ENCODE measurements at places on chromosomes 13 and 19.

- no peak for DNase-seq
These were observed 220.2 kb upstream of the NBEA start for GRCh38 chr13:34721631-34722595.

DNA sequence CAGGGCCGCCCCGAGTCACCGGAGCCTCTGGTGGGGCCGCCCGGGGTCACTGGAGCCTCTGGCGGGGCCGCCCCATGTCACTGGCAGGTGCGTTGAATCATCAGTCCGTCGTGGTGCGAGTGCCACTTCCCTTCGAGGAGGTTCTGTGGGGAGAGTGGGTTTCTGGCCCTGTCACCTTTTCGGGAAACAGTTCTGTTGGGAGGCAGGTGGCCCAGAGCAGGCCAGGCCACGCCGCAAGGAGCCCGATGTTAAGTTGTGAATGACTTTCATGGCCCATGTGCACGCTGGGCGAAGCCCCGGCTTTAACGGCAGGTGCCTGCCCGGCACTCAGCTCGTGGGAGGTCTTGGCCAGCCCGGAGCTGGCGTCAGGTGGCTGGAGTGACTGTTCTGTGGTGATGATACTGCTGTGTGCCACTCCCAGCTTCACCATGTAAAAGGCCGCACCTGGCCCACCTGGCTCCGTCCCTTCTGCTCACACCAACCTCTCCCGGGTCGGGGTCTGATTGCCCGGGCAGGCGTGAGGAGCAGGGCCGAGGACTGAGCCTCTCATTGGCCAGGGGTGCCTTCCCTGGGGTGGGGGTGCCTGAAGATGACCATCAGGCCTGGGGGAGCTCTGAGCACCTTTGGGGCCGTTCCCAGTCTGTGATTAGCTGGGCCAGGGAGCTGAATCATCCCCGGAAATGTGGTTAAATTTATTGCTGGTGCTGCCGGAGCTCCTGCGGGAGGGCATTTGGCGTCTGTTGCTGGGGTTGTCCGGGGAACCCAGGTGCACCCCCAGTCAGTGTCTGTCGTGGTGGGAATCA lies 29.2 kb downstream of the CSNK1G2 start:
- DNase-seq = no peak

DNA sequence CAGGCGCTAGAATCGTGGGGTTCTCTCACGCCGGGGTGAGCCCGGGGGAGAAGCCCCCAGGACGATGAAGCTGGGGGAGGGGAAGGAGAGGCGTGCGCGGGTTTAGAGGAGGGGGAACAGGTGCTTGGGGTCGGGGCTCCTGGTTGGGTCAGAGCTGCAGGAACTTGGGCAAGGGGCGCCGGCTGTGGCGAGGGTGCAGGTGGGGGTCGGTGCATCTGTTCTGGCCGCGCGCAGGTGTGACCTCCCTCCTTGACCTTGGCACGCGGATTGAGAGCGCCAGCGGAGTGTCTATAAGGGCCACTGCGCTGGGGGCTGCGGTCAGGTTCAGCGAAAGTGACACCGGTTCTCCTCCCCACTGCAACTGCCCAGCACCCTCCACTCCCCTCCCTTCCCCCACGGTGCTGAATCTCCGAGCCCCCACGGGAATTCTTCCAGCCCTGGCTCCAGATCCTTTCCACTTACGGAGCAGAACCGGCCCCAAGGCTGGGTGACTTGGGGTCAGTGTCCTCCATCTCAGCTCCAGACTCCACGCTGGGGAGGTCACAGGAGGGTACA lies 618 bp downstream of the TMEM38A start:
- DNase-seq = no peak

- DNase-seq = no peak
These were observed 22.9 kb downstream of the RAB20 start for GRCh38 chr13:110538632-110539031.

DNA sequence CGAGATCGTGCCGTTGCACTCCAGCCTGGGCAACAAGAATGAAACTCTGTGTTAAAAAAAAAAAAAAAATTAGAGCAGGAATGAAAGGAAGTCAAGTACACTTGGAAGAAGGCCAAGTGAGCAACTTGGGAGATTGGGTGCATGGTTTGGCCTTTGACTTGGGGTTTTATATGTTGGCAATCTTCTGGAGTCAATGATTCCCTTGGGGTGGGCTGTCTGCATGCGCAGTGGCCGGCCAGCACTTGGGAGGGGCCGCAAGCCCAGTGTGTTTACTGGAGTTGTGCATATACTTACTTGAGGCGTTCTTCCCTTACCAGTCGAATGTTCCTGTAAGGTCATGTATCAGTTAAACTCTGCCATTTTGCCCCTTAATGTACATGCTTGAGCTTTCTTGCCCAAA lies 103.9 kb downstream of the FAM216B start:
- DNase-seq = no peak

GRCh38 chr13:111046590-111047141 lies 68.4 kb upstream of the ARHGEF7 start:
- DNase-seq = no peak

GRCh38 chr19:37943480-37943879 lies 36.5 kb downstream of the SIPA1L3 start:
- DNase-seq = no peak

DNA sequence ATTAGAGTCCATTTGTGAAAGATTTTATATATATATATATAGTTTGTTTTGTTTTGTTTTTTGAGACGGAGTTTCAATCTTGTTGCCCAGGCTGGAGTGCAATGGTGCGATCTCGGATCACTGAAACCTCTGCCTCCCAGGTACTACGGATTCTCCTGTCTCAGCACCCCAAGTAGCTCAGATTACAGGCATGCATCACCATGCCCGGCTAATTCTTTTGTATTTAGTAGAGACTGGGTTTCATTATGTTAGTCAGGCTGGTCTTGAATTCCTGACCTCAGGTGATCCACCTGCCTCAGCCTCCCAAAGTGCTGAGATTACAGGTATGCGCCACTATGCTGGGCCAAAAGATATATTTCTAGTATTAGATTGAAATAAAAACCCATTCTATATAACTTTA lies 4.0 kb upstream of the ZNF701 start:
- no peak for DNase-seq

DNA sequence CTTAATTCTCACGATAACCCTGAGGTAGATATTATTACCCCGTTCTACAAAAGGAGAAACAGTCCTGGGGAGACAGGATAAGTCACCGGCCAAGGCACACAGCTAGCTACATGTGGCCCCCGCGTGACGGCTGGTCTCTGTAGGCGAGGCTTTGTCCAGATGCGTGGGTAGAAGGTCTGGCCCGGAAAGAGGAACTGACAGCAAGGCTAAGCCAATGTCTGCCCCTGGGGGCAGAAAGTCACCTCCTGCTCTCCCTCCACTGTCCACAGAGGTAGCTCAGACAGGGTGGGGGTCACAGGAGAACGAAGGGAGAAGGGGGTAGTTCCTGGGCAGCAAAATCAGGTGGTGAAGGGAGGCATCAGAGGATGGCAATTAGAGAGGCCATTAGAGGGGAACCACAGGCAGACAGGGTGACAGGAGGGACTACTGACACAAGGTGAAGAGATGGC lies 1.8 kb downstream of the APOC4 start:
- DNase-seq = no peak

DNA sequence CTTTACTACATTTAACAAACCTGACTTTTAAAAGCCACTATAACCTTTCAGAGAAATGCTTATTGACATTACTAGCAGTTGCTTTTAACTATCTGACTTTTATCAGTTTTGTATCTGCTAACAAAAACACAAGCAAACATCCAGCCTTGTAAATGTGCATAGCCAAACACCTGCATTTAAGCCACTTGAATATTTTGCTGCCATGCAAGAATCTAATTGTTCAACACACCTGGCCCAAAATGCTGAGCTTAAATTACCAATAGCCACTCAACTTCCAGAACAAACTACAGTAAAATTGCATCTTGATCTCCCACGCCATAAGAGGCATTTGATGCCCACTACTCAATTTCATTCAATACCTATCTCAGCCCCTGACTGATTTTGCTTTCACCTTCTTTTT lies 9.3 kb downstream of the ZIC5 start:
- no peak for DNase-seq

DNA sequence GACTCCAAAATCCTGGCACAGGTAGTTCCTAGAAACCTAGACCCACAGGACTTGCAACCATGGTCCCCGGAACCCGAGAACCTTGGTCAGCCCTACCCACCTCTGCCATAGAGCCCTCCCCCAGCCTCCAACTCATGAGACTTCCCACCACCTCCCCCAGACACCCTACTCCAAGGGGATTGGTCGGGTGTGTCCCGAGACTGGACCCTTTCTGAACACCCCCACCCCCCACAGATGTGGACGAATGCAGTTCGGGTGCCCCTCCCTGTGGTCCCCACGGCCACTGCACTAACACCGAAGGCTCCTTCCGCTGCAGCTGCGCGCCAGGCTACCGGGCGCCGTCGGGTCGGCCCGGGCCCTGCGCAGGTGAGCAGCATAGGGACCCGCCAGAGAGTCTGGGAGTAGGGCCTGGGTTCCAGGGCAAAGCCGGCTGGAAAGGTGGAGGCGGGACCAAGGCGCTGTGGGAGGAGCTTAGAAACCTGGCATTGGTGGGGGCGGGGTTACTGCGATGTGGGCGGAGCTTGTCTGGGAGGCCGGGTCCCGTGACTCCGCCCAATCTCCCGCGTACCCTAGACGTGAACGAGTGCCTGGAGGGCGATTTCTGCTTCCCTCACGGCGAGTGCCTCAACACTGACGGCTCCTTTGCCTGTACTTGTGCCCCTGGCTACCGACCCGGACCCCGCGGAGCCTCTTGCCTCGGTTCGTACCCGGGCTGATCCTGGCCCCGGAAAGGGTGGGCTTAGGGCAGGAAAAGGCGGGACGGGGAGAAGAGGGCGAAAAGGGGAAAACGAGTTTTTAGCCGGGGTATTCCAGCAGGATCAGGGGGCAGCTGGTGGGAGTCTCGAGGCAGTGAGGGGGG lies 11.9 kb downstream of the LTBP4 start:
- DNase-seq = peak; percentile 62

DNA sequence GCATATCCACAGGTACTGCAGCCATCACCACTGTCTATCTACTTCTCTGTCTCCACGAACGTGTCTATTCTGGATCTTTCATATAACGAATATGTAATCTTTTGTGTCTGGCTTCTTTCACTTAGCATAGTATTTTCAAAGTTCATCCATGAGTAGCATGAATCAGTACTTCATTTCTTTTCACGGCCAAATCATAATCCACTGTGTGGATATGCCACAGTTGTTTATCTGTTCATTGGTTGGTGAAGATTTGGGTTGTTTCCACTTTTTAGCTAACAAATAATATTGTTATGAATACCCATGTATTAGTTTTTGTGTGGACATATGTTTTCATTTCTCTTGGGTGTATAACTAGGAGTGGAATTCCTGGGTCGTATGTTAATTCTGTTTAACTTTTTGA lies 14.4 kb downstream of the RGCC start:
- no peak for DNase-seq

- no peak for DNase-seq
These were observed 2.9 kb downstream of the HIF3A start for GRCh38 chr19:46299695-46300094.

- DNase-seq = no peak
These were observed 59.8 kb downstream of the TRPM4 start for GRCh38 chr19:49217382-49217781.

GRCh38 chr19:48935864-48936263 lies 2.4 kb downstream of the DHDH start:
- DNase-seq = no peak

DNA sequence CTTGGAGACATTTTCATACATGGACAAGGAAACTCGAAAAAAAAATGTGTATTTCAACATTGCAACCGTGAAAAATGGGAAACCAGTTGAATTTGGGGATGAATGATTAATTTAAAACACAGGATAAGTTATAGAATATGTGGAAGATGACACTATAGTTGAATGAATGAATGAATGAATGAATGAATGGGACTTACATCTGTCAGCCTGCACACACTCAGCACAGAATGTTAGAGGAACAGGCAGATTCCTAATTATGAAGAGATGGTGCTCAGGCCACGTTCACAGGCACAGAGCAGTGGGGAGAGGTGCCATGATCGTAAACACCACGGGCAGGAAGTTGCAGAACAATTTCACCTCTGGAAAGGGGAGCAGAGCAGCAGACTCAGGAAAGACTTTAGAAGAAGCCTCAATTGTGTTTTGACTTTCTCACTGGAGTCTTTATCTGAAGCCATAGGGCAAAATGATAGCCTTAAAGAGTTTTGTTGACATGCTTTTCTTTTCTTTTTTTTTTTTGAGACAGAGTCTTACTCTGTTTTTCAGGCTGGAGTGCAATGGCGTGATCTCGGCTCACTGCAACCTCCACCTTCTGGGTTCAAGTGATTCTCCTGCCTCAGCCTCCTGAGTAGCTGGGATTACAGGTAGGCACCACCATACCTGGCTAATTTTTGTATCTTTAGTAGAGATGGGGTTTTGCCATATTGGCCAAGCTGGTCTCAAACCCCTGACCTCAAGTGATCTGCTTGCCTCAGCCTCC lies 4.9 kb upstream of the SULT2A1 start:
- no peak for DNase-seq

GRCh38 chr19:10640361-10640760 lies 13.8 kb upstream of the ILF3 start:
- no peak for DNase-seq

DNA sequence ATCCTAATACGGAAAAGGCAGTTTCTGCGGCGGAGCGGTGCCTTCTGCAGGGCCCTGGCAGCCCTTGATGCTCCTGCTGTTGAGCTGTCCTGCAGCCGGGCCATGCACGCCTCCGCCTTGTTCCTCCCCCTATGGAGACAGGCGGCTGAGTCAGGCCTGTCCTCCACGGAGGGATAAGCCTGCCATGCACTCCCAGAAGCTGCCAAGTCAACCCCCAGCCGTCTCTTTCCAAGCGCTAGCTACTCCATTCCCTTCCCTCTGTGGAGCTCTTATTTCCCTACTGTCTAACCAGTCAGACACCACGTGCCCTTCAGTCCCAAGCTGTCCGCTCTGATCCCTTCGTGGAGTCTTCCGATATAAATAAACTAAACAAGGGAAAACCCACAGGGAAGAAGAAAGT lies 197.0 kb downstream of the COL4A1 start:
- no peak for DNase-seq

- DNase-seq = no peak
These were observed 1.0 kb upstream of the ETHE1 start for GRCh38 chr19:43527860-43528622.

- DNase-seq = no peak
These were observed 72.6 kb upstream of the SERP2 start for GRCh38 chr13:44300895-44301638.

- DNase-seq = peak; percentile 96
These were observed 3.0 kb downstream of the PEG3 start for GRCh38 chr19:56837492-56838023.

DNA sequence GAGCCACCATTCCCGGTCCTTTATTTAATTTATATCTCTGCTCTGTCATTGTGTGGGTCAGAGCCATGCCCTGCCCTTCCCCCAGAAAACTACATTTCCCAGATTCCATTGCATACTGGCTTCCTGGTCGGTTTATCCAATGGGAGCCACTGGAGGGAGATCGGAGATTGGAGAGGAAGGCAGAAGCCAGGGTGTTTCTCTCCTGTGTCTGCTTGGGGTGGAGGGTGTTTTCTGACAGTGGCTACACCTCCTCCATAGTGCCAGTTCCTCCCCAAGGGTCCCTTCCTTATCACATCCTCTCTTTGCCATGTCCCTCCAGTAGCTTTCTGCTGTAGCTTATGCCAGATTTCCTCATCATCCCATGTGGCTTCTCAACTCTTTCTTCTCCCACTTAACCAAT lies 19.0 kb downstream of the OLFM2 start:
- no peak for DNase-seq

Measured in NCI-H1930 (cell line).